ENCODE measurements at places on chromosomes 16 and 17.

- H3K4me1 ChIP-seq = no peaks in the 10 kb centered on the region
- no peak for DNase-seq
- no peaks in the 10 kb centered on the region for H3K27me3 ChIP-seq
- H3K27ac ChIP-seq = no peak overlapping the region
- H3K36me3 ChIP-seq = no peaks in the 10 kb centered on the region
These were observed 14.5 kb downstream of the OTOP3 start for GRCh38 chr17:74950207-74950606.

DNA sequence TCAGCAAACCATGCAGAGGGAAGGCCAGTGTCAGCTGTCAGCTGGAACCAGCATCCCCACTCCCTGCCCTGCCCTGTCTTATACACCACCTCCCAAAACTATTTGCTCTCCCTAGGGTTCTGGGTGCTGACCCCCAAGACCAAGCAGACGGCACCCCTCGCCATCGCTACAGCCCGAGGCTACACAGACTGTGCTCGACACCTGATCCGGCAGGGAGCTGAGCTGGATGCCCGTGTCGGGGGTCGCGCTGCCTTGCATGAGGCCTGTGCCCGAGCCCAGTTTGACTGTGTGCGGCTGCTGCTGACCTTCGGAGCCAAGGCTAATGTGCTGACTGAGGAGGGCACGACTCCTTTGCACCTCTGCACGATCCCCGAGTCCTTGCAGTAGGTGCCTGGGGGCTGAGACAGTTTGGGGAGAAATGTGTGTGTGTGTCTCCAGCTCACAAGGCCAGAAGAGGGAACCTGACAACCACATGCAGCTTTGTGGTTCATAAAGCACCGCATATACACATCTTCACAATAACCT is 1.5 kb downstream of the ASB16 start:
- no peaks in the 10 kb centered on the region for H3K27me3 ChIP-seq
- peaks cover 7% of the 10 kb centered on the region for H3K36me3 ChIP-seq
- no peak for DNase-seq

DNA sequence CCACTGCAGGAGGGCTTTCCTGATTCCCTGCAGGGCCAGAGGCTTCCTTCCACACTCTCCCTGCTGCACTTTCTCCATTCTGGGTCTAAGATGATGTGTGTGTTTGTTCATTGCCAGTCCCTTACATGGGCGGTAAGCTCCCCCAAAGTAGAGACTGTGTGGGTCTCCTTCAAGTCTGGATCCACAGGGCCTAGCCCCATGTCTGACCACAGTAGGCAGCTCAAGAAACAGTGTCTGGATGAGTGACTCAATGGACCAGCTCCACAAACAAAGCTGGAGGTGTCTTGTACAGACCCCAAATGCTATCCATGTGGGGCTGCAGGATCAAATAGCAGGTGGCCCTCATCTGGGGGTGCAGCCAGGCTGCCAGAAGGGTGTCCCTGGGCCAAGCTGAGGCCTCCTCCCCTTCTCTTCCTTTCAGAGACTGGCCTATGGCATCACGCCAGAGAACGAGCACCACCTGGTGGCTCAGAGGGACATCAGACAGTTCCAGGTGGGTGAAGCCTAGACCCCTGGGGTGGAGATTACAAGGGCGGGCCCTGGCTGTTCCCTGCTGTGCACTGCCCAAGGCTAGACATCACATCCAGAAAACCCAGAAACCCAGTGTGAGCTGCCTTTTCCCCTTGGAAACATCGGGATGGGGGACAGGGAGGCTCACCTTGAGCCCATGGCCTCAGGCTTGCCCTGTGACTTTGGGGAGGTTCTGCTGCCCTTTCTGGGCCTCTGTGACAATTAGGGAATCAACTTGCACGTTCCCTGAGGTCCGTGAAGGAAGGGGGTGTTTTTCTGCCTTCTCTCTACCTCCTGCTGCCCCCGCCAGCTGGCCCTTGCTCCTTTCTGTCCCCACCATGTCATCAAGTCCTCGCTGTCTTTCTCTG is 45.9 kb downstream of the SLC6A2 start:
- no peaks in the 10 kb centered on the region for H3K4me1 ChIP-seq
- no peaks in the 10 kb centered on the region for H3K36me3 ChIP-seq
- H3K27ac ChIP-seq = no peak overlapping the region
- H3K4me3 ChIP-seq = no peak overlapping the region
- no peak for DNase-seq

DNA sequence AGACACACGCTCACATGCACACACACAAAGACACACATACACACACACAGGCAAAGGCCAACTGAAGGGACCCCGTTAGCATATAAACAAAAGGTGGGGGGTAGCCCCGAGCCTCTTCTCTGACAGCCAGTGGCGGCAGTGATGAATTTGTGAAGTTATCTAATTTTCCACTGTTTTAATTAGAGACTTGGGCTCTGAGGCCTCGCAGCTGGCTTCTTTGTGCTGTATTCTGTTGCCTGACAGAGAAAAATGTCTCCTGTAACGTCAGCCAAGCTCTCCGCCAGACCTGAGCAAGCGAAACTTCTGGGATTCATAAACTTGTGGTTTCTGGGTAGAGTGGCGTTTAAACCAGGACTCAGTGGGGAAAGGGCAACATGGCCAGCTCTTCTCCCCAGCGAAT is 113.9 kb upstream of the FOXF1 start:
- DNase-seq = no peak
- H3K4me1 ChIP-seq = peaks cover 33% of the 10 kb centered on the region
- no peak overlapping the region for H3K4me3 ChIP-seq

GRCh38 chr17:76166906-76167305 is 25.9 kb upstream of the FOXJ1 start:
- H3K27ac ChIP-seq = no peak overlapping the region
- no peaks in the 10 kb centered on the region for H3K27me3 ChIP-seq
- H3K4me3 ChIP-seq = no peak overlapping the region
- no peaks in the 10 kb centered on the region for H3K36me3 ChIP-seq

DNA sequence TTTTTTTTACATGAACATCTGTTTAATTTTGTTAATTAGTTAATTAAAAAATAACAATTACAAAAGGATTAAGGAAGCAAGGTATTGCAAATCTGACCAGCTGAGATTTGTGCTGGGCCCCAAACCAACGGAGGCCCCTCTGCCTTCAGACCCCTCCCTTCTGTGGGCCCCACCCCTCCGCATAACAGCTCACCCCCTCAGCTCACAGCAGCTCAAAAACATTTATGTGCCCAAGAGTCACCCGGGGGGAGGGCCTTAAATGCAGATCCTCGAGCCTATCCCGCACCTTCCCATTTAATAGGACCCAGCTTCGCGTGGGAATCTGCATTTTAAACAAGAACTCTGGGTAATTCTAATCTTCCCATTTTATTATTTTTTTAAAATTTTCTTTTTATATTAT is 75.0 kb downstream of the MGAT5B start:
- no peak overlapping the region for H3K27ac ChIP-seq
- H3K4me1 ChIP-seq = no peaks in the 10 kb centered on the region
- no peak overlapping the region for H3K4me3 ChIP-seq
- no peaks in the 10 kb centered on the region for H3K27me3 ChIP-seq

DNA sequence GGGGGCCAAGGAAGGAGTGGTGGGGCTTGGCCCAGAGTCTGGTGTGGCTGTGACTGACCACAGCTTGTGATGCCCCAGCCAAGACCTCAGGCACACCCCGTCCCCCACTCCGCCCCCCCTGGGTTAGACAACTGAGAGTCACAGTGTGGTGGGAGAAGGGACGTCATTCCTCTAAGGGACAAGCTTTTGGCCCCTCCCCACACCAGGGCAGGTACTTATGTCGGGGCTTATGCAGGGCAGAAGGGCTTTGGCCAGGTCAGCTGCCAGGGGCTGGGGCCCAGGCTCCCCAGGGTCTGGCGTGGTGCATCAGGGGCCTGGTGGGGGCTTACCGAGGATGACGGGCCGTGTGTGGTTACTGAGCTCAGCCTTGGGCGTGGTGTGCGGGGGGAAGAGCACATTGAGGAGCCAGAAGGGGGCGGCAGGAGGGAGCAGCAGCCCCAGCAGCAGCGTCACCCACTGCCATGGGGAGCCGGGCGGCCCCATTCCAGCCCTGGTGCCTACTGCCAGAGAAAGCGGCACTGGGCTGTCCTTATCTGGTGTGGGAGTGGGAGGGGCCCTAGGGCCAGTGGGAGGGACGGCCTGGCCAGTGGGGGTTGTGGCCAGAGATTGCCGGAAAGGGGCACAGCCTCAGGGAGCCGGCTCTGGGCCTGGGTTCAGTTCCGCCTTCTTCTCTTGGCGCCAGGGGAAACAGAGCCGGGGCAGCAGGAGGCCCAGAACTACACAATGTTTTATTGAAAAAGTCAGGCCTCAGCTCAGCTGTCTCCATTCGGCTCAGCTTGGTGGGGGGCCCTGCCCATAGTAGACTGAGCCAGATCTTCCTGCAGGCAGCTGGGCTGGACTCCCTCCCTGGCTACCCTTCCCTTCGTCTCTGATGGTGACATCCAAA is at the start of gene LCAT:
TSS of gene LCAT (minus strand) at position 502 of the 886 bp plus-strand sequence. CDS start at position 483, 19 bp downstream.
- H3K4me1 ChIP-seq = peaks cover 48% of the 10 kb centered on the region
- DNase-seq = no peak
- H3K36me3 ChIP-seq = no peaks in the 10 kb centered on the region
- H3K4me3 ChIP-seq = no peak within 1 kb of the TSS

- H3K4me1 ChIP-seq = peaks cover 33% of the 10 kb centered on the region
- H3K4me3 ChIP-seq = peak overlapping the region; percentile 91
- no peaks in the 10 kb centered on the region for H3K36me3 ChIP-seq
- no peaks in the 10 kb centered on the region for H3K27me3 ChIP-seq
- no peak for DNase-seq
- H3K27ac ChIP-seq = peak overlapping the region; percentile 93
These were observed 589 bp downstream of the CLCN7 start for GRCh38 chr16:1474082-1474795.

DNA sequence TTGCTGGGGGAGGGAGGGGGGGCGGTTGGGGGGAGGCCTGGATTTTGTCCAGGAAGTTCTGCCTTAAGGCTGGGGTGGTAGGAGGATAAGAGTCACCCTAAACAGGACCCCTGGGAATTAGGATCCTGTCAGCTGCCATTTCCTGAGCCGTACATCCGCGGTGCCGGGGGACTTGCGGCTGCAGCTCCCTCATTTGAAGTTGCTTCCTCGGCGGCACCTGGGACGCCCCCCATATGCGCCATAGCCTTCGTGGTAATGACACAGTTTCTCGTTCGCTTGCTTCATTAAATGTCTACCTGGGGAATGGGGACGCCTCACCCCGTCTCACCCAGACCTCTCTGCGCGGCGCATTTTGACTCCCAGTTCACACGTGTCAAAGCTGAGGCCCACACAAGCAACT is 55.1 kb upstream of the PABPN1L start:
- no peak for DNase-seq
- peaks cover 70% of the 10 kb centered on the region for H3K4me1 ChIP-seq
- peak overlapping the region; percentile 60 for H3K27ac ChIP-seq
- H3K36me3 ChIP-seq = no peaks in the 10 kb centered on the region
- no peak overlapping the region for H3K4me3 ChIP-seq

DNA sequence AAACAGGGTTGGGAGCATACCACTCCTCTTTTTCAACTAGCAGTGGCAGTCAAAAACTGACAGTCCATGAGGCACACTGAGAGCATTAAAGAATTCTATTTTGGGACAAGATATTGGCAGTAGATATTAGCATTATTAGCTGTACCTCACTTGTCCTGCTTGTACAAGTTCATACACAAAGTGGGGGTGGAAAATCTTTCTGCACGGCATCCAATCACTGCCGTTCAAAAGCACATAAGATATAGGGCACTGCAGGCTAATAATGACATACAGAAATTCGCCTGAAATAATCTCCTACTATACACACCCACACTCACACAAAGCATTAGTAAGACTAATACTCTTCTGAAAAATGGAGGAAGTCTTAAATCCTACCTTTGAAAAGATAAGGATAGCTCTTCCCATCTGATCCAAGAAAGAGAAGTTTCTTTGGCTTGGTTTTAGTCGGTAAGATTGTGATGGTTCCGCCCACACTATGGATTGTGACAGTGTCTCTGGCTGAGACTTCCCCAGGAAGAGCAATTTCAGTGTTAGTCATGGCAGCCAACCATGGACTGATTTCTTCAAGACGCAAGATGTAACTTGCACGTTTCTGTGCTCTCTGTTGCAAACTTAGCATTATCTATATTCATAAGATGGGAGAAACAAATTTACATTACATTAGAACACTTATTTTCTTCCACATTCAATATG is 40.6 kb upstream of the ARL6IP1 start:
- no peak for DNase-seq
- H3K4me3 ChIP-seq = no peak overlapping the region
- H3K4me1 ChIP-seq = no peaks in the 10 kb centered on the region
- no peak overlapping the region for H3K27ac ChIP-seq
- no peaks in the 10 kb centered on the region for H3K36me3 ChIP-seq
- H3K27me3 ChIP-seq = no peaks in the 10 kb centered on the region

DNA sequence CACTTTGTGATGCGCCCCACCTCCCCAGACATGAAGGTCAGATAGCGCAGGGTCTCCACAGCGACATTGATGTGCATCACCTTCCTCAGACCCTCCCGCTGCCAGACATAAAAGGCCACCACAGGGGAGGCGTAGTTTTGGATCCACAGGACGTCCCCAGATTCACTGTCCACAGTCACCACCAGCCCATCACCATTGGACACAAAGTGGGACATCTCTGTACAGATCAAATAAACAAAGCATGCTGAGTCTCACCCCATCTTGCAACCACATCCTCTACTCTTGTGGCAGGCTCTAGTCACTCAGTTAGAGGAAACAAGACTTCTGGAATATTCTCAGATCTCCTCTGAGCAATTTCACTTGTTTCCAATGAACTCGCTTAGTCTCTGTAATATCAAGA is 46.3 kb upstream of the ICAM2 start:
- no peaks in the 10 kb centered on the region for H3K36me3 ChIP-seq
- no peak for DNase-seq
- H3K4me1 ChIP-seq = peaks cover 10% of the 10 kb centered on the region
- H3K27ac ChIP-seq = no peak overlapping the region

DNA sequence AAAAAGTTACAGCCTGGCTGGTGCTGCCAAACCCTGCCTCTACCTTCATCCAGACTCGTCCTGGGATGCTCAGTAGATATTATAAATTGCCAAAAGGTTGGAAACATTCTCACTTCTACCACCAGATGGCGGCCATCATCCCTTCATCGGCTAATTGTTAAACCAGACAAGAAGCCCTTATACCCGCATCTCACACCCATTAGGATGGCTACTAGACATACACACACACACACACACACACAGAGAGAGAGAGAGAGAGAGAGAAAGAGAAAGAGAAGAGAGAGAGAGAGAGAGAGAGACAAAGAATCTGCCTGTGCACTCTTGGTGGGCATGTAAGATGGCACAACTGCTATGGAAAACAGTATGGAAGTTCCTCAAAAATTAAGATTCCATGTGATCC is 15.0 kb upstream of the SCIMP start:
- no peaks in the 10 kb centered on the region for H3K4me1 ChIP-seq
- H3K36me3 ChIP-seq = no peaks in the 10 kb centered on the region
- H3K4me3 ChIP-seq = no peak overlapping the region
- H3K27me3 ChIP-seq = no peaks in the 10 kb centered on the region

DNA sequence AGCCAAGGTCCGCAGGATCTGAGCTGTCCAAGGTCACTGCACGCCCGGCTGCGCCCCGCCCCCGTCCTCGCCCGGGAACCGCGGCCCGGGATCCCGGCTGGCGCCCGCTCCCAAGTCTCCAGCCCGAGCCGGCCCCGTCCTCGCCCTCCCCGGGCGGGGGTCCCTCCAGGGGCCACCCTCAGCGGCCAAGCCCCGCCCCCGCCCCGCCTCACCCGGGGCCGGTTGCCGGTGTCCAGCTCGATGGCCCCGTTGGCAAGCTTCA is 216 bp downstream of the VPS9D1 start:
- H3K27me3 ChIP-seq = no peaks in the 10 kb centered on the region
- peaks cover 40% of the 10 kb centered on the region for H3K4me1 ChIP-seq
- H3K4me3 ChIP-seq = peak overlapping the region; percentile 91
- peak overlapping the region; percentile 97 for H3K27ac ChIP-seq

- H3K27ac ChIP-seq = no peak overlapping the region
These were observed 315.6 kb downstream of the SNX29 start for GRCh38 chr16:12291989-12292759.

GRCh38 chr17:34412965-34413441 is 50.0 kb upstream of the CCL1 start:
- H3K36me3 ChIP-seq = no peaks in the 10 kb centered on the region
- no peak overlapping the region for H3K27ac ChIP-seq
- no peak overlapping the region for H3K4me3 ChIP-seq
